ENCODE measurements at places on chromosomes 6 and 20. TPM values are rescaled to one million over a fixed set of nuclear protein-coding genes. Genes with fewer than 3 reads are reported as not detected.

- no peak for DNase-seq
Measured at GRCh38 chr6:25959890-25960536, 2.6 kb upstream of the TRIM38 start.

- DNase-seq, result no peak
Measured at GRCh38 chr6:39048481-39049399, at the start of gene GLP1R. GLP1R (plus strand) TSS chr6:39048781; CDS start chr6:39048841, 60 bp downstream.

GRCh38 chr20:50932691-50933280 is 1.5 kb upstream of the ADNP start:
- no peak for DNase-seq

DNA sequence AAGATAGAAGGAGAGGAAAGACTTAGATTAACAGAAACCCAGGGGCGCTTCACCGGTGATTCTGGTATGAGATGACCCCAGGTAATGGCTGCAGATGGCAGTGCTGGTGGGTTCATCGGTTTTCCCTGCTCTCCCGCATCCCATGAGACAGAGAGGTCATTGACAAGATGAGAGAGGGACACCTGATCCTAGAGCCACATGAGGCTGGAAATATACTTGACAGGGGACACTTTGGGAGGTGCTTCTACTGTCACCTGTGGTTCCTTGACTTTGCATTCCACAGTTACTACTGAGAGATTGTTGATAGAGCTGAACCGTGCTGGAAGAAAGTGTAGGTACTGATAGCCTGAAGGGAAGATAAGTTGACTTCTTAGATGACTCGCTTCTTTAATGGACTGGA is 74.3 kb downstream of the SYNDIG1 start:
- no peak for DNase-seq

DNA sequence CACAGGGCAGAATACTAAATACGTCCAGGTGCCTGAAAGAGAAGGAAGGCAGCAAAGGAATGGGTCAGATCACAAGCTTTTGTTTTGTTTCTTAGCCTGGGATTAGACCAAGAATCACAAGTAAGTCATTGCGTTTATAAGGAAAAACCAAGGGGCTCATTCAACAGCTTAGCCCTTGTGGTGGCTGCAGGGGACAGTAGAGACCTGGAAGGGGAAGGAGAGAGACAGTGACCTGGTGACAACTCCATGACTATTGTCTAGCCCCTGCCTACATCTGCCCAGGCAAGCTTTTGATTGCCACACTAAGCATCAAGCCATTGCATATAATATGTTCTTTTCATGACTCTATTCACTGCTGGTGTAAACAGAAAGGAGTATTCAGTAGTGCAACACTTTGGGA is 30.2 kb upstream of the TBC1D7 start:
- DNase-seq, result no peak

GRCh38 chr6:162289972-162290371 is 437.6 kb downstream of the PRKN start:
- DNase-seq, result no peak

GRCh38 chr6:147820520-147820919 is 312.0 kb downstream of the SAMD5 start:
- DNase-seq, result no peak

DNA sequence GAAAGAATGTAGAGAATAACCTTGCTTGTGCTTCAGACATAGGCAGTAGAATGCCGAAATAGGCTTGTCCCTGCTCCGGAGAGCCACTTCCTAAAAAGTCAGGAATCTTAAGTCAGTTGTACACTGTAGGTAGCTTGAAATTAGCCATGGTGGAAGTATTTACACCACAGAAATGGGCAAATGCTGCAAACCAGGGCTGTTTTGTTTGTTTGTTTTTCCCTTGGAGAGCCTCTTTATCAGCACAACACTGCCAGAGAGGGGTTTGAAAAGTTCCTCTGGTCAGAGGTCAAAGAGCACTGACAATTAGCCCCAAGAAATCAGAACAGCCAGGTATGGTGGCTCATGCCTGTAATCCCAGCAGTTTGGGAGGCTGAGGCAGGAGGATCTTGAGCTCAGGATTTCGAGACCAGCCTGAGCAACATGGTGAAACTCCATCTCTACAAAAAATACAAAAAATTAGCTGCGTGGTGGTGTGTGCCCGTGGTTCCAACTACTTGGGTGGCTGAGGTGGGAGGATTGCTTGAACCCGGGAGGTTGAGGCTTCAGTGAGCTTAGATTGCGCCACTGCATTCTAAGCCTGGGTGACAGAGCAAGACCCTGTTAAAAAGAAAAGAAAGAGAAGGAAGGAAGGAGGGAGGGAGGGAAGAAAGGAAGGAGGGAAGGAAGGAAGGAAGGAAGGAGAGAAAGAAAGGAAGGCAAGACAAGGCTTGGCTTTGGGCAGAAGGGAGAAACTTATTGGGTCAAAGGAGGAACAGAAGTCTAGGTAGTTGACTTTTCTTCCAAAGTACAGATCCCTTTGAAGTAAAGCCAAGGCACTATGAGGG is 61.0 kb upstream of the ZMYND8 start:
- DNase-seq, result no peak

GRCh38 chr6:71412559-71413140 is 124.0 kb downstream of the OGFRL1 start:
- DNase-seq, result no peak

- no peak for DNase-seq
Measured at GRCh38 chr20:43787937-43788336, 61.1 kb upstream of the GTSF1L start.

- DNase-seq, result no peak
Measured at GRCh38 chr6:23511817-23512216, 614.2 kb upstream of the NRSN1 start.

DNA sequence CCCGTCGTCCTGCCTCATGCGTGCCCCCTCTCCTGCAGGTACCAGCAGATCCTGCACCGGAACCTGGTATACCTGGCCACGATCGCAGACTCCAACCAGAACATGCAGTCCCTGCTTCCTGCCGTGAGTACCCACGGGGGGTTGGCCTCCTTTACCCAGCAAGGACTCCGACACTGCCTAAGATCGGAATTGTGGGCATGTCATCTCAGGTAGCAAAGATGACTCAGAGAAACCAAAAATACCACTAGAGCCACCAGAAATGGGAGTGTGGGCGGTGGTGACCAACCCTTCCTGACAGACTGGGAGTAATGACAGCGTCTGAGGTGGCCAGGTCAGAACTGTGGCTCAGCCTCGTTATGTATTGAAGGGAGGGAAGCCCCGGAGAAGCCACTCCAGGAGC is 16.3 kb downstream of the SS18L1 start:
- no peak for DNase-seq

- no peak for DNase-seq
Measured at GRCh38 chr6:47651505-47651944, 46.9 kb upstream of the ADGRF4 start.

- peak; percentile 76 for DNase-seq
Measured at GRCh38 chr6:37643851-37644672, 53.6 kb downstream of the MDGA1 start.

DNA sequence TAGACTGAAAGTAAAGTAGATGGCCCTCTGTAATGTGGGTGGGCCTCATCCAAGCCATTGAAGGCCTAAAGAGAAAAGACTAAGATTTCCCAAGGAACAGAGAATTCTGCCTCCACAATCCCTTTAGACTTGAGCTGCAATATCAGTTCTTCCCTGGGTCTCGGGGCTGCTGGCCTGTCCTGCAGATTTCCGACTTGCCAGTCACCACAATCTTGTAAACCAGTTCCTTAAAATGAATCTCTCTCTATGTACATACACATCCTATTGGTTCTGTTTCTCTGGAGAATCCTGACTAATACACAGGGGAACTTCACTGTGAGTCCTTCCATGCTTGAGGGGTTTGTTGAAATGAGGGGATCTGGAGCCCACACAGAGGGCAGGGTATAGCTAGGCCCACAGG is 12.9 kb downstream of the CCDC170 start:
- DNase-seq, result no peak

- DNase-seq, result no peak
Measured at GRCh38 chr6:150200428-150201100, 57.7 kb downstream of the PPP1R14C start.

LAMA4 gene
- 189 TPM for total RNA-seq

C6orf132 gene
- 5.5 TPM for total RNA-seq

KIF6 gene
- total RNA-seq, result 0.14 TPM

THBS2 gene
- total RNA-seq, result 358 TPM

TRIM26 gene
- total RNA-seq, result 36.0 TPM

TREM2 gene
- total RNA-seq, result 8.6 TPM

CALHM6 gene
- total RNA-seq, result 2.4 TPM
